T-helper 2 cell treated with Interferon-gamma antibody and Interleukin-4, amounts not matched to agents 5 μg/mL and 100 μg/mL, for 36 hours (primary cell): ENCODE measurements at places on chromosomes 2 and 18.

GRCh38 chr2:135820003-135820618 is 16.9 kb downstream of the LCT start:
- H3K36me3 ChIP-seq = peaks cover 38% of the 10 kb centered on the region
- peak; percentile 93 for DNase-seq
- peaks cover 35% of the 10 kb centered on the region for H3K4me1 ChIP-seq
- H3K27me3 ChIP-seq = no peaks in the 10 kb centered on the region
- H3K27ac ChIP-seq = peak overlapping the region; percentile 89

DNA sequence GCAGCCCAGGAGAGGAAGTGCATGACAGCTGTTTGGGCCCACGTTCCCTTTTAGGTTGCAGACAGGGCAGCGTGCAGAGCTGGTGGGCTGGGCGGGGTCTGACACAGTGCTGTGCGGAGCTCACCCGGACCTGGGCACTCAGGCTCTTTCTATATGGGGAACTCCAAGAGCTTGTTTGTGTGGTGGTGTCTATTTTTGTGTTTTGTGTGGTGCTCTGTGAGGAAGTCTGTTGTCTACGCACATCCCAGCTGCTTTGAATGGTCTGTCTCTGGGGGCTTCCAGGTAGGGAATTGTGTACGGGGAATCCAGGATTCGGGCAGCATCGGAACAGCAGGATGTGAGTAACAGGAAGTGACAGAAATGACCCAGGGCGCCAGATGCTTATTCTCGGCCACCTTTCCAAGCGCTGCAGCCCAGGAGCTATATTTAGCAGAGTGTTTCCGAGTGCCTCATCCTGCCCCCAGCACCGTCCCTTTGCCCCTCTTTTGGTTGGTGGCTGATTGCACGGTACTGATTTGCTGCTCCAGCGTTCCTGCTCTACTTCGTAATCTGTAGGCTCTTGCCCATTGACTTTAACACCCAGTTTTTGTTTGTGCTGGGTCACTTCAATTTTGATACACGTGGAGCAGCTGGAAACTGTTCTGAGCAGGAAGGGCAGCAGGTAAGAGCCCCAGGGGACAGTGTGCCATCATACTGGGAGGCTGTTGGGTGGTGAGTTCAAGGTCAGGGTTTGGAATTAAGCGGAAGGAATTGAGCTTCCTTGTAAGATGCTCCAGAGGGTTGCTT is 64.7 kb downstream of the DGKD start:
- no peaks in the 10 kb centered on the region for H3K27me3 ChIP-seq
- peaks cover 48% of the 10 kb centered on the region for H3K36me3 ChIP-seq
- peak overlapping the region; percentile 86 for H3K27ac ChIP-seq

GRCh38 chr18:13359210-13359609 is 140.7 kb downstream of the LDLRAD4 start:
- no peak overlapping the region for H3K4me3 ChIP-seq
- no peak overlapping the region for H3K27ac ChIP-seq
- no peak for DNase-seq

DNA sequence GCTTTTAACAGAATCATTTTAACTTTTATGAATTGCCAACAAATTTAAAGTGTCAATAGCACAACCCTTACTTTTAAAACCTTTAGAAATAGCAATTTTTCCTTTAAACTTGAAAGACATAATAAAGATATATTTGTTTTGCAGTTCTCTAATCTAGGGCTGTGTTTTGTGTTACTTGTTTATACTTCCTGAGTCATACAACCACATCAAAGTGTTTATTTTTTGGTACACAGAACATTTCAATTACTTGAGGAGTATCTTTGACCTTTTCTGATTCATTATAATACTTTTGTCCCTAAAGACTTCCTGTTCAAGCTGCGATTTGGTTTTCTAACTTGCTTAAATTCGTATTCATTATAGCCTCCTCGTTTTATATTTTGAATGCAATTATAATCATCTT is 21.8 kb downstream of the TYW5 start:
- no peak for DNase-seq
- H3K27ac ChIP-seq = no peak overlapping the region
- no peak overlapping the region for H3K4me3 ChIP-seq
- H3K27me3 ChIP-seq = no peaks in the 10 kb centered on the region

- H3K27ac ChIP-seq = peak overlapping the region; percentile 98
- H3K27me3 ChIP-seq = peaks cover 3% of the 10 kb centered on the region
- H3K36me3 ChIP-seq = peaks cover 68% of the 10 kb centered on the region
- H3K4me3 ChIP-seq = peak overlapping the region; percentile 99
Measured at GRCh38 chr2:234494361-234495250, 2.3 kb downstream of the ARL4C start.

DNA sequence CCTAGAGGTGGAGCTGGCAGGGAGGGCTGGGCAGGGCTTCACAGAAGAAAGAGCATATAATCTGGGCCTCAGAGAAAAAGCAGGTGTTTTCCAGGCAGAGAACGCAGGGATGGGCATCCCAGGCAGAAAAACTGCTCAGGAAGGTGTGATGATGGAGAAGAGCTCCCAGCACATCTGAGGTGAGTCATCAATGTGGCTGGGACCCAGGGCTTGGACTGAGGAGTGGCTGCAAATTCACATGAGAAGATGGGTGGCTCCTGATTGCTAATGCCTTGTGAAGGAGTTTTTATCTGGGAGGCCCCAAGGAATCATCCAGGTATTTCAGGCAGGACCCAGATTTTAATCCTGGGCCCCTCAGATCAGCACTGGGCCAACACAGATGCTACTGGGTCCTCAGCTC is 10.2 kb downstream of the IL1F10 start:
- H3K4me3 ChIP-seq = no peak overlapping the region
- DNase-seq = no peak
- H3K36me3 ChIP-seq = no peaks in the 10 kb centered on the region
- peaks cover 10% of the 10 kb centered on the region for H3K27me3 ChIP-seq
- peaks cover 6% of the 10 kb centered on the region for H3K4me1 ChIP-seq
- H3K27ac ChIP-seq = no peak overlapping the region

DNA sequence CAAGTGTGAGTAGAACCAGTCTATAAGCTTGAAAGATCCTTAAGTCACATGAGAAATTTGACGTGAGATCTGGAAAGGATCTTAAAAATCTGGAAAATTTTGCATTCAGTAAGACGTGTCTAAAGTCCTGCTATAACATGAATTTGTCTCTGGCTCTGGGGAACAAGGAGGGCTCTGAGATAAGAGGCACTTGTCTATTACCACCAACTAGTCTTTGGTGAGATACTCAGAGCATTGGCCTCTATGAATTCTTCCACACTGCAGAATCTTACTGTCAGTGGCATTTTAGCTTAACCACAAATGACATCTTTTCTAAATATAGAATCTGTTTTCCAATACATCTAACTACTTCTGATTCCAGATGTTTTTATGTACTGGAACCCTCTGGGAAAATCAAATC is 1504.5 kb downstream of the DPP10 start:
- DNase-seq = no peak
- H3K27me3 ChIP-seq = no peaks in the 10 kb centered on the region
- H3K4me1 ChIP-seq = no peaks in the 10 kb centered on the region
- H3K36me3 ChIP-seq = no peaks in the 10 kb centered on the region
- H3K27ac ChIP-seq = no peak overlapping the region

GRCh38 chr2:120442541-120442922 is 96.6 kb downstream of the INHBB start:
- H3K27ac ChIP-seq = no peak overlapping the region
- peaks cover 59% of the 10 kb centered on the region for H3K27me3 ChIP-seq
- H3K4me1 ChIP-seq = peaks cover 5% of the 10 kb centered on the region
- H3K36me3 ChIP-seq = no peaks in the 10 kb centered on the region
- no peak for DNase-seq
- peak overlapping the region; percentile 49 for H3K4me3 ChIP-seq

GRCh38 chr2:200733713-200734198 is 78.0 kb upstream of the BZW1 start:
- DNase-seq = no peak
- H3K27me3 ChIP-seq = peaks cover 2% of the 10 kb centered on the region
- H3K4me3 ChIP-seq = no peak overlapping the region
- no peak overlapping the region for H3K27ac ChIP-seq

GRCh38 chr2:112480530-112481049 is 1.4 kb upstream of the TTL start:
- peak; percentile 14 for DNase-seq
- peak overlapping the region; percentile 82 for H3K27ac ChIP-seq
- H3K4me3 ChIP-seq = peak overlapping the region; percentile 94
- peaks cover 21% of the 10 kb centered on the region for H3K4me1 ChIP-seq

DNA sequence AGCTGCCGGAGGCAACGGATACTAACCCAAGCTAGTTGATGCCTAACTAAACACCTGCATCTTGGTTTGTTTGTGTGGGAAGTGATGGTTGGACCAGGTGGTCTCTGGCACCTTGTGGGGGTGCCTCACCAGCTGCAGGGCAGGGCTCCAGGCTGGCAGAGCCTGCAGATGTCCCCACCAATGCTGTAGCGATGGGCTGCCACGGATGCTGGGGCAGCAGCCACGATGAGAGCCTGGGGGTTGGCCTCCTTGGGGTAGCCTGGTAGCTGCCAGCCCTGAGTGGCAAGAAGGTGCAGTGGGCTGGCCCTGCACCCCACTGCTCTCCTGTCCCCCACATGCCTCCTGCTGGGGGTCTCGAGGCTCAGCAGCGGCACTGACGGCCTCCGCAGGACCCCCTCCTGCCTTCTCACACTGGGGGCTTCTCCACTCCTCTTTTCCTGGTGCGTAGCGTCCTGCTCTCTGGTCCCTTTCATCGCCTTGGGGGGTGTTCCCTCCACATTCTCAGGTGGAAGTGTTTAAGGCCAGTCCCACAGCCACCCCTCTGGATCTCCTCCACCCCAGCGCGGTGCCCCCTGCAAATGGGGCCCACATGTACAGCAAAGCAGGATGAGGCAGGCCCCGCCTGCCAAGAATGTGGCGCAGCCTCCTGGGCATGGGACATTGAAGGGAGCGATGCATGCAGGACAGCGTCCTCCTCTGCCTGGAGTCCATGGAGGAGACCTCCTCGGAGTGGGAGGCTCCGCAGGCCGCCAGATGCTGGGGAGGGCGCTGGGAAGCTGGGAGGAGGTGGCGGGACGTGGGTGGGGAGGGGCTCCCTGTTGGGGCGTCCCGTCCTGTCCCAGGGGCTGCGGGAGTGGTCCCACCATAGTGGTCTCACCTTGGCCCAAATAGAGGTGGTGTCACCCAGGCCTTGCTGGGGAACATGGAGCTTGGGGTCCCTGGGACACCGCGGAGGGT is 173.1 kb downstream of the ASB1 start:
- no peak overlapping the region for H3K4me3 ChIP-seq
- DNase-seq = no peak
- no peaks in the 10 kb centered on the region for H3K27me3 ChIP-seq
- H3K36me3 ChIP-seq = no peaks in the 10 kb centered on the region
- no peak overlapping the region for H3K27ac ChIP-seq
- H3K4me1 ChIP-seq = no peaks in the 10 kb centered on the region

GRCh38 chr2:63580651-63581297 is 7.5 kb downstream of the WDPCP start:
- H3K4me1 ChIP-seq = peaks cover 9% of the 10 kb centered on the region
- DNase-seq = no peak
- H3K36me3 ChIP-seq = no peaks in the 10 kb centered on the region
- no peaks in the 10 kb centered on the region for H3K27me3 ChIP-seq

DNA sequence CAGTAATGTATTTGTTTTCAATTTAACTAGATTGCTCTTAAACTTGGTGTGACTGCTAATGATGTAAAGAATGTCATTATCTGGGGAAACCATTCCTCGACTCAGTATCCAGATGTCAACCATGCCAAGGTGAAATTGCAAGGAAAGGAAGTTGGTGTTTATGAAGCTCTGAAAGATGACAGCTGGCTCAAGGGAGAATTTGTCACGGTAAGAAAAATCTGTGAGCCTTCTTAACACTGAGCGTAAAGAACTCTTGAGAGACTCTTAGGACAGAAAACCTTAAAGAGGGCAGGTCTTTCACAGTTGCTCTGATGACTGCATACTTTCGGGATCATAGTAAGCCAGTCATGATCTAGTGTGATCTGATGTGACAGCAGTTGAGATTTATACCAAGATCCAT is 15.9 kb downstream of the MDH1 start:
- DNase-seq = no peak
- no peak overlapping the region for H3K4me3 ChIP-seq
- no peaks in the 10 kb centered on the region for H3K4me1 ChIP-seq
- H3K27me3 ChIP-seq = no peaks in the 10 kb centered on the region
- H3K36me3 ChIP-seq = peaks cover 36% of the 10 kb centered on the region
- H3K27ac ChIP-seq = no peak overlapping the region

DNA sequence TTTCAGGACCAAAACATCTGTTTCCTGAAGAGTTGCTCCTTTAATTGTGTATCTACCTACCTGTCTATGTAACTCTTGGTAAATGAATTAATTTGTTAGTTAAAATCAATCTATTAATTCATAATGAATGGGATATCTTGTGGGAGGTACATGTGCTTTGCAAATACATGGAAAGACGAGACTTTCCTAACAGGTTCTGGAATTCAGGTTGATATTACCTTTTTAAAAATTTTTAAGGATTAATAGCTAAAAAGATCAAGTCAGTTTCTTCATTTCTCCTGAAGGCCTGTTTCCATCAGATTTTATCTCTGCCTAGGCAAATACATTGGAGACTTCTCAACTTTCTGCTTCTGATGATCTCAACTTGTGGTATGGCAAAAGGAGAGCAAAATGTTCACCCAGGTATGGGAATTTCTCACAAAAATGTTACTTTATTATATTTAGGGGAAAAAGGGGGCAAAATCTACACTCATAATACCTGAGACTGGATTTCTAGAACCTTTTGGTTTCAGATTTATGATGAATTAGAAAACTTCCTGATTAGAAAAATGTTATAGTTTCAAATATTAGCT is 7.4 kb downstream of the TFPI start:
- no peaks in the 10 kb centered on the region for H3K36me3 ChIP-seq
- no peak for DNase-seq
- no peaks in the 10 kb centered on the region for H3K4me1 ChIP-seq
- no peak overlapping the region for H3K27ac ChIP-seq
- no peak overlapping the region for H3K4me3 ChIP-seq

GRCh38 chr2:55459714-55460274 is 40.1 kb upstream of the CCDC88A start:
- no peaks in the 10 kb centered on the region for H3K4me1 ChIP-seq
- peaks cover 8% of the 10 kb centered on the region for H3K27me3 ChIP-seq
- no peaks in the 10 kb centered on the region for H3K36me3 ChIP-seq
- no peak overlapping the region for H3K4me3 ChIP-seq
- H3K27ac ChIP-seq = no peak overlapping the region

DNA sequence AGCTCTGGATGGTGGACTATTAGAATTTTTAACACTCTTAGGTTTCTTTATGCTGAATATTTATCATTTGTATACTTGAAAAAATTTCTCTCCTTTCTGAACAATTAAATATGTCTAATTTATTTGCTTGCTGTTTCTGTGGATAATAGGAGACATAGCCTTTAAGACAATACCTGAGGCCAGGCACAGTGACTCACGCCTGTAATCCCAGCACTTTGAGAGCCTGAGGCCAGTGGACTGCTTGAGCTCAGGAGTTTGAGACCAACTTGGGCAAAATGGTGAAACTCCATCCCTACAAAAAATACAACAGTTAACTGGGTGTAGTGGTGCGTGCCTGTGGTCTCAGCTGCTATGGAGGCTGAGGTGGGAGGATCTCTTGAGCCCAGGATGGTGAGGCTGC is 54.7 kb downstream of the FAM117B start:
- H3K36me3 ChIP-seq = no peaks in the 10 kb centered on the region
- DNase-seq = no peak
- no peaks in the 10 kb centered on the region for H3K27me3 ChIP-seq
- H3K27ac ChIP-seq = no peak overlapping the region

- H3K4me3 ChIP-seq = no peak overlapping the region
- H3K4me1 ChIP-seq = no peaks in the 10 kb centered on the region
- H3K36me3 ChIP-seq = no peaks in the 10 kb centered on the region
Measured at GRCh38 chr2:186407611-186408010, 78.4 kb upstream of the ZC3H15 start.
